Nephron progenitor cell (in vitro differentiated cells): ENCODE measurements at places on chromosomes 13 and 19.
A peak's percentile ranks its signal among the peaks of the same experiment; 100 is the strongest.

DNA sequence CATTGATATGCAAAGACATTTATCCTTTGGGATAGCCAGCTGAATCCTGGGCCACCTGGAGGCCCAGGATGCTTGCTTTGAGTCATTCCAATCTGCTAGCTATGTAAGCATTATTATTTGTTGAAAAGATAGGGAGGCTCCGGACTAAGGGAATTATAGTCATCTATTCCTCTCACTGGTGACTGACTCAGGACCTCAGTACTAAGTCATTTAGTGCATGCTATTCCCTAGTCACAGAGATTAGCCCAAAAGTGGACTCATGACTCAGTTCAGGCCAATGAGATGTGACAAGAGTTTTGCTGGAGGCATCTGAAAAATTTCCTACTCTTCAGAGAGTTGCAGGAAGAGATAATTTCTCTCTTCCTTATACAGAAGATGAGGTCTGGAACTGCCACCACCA, 67.9 kb upstream of the ITM2B start:
- no peak for DNase-seq

DNA sequence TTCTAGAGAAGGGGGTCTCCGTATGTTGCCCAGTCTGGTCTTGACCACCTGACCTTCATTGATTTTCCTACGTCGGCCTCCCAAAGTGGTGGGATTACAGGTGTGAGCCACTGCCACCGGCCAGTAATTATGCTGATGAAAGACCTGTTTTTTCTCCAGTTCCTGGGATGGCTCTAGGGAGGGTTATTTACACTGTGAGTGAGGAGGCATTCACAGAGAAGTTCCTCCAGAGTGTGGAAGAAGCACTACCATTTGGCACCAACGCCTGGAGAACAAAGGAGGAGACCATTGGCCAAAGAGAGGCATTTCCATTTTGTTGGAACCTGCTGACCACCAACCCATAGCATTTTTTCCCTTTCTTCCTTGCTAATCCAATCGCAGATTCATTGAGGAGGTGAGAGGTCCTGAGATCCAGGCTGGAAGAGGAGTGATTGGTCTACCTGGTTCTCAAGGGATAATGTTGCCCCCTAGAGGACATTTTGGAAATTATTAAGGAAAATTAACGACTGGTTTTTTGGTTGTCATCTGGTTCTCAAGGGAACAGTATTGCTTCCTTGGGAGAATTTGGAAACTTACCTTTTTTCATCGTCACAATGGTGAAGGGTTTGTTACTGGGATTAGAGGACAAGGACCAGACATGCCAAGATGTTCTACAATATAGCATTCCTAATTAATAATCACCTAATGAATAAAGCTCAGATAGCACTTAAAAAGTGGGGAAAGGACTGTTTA, 5.5 kb upstream of the SAE1 start:
- no peak for DNase-seq

GRCh38 chr13:111570911-111571310, 250.5 kb downstream of the TEX29 start:
- DNase-seq: no peak

GRCh38 chr13:88840085-88840484, 1168.9 kb downstream of the SLITRK5 start:
- DNase-seq: no peak

GRCh38 chr19:38878575-38879399, 712 bp upstream of the RINL start:
- DNase-seq: no peak

DNA sequence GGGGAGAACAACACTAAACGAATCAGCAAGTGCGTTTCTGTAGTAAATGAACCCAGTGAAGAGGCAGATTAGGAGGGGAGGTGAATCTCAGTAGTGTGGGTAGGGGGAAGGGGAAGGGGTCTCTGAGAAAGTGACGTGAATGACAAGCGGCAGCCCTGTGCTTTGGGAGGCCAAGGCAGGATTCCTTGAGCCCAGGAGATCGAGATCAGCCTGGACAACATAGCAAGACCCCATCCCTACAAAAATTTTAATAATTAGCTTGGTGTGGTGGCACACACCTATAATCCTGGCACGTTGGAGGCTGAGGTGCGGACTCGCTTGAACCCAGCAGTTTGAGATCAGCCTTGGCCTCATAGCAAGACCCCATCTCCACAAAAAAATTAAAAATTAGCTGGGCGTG, 8.1 kb downstream of the PLK5 start:
- DNase-seq: no peak

- peak; percentile 8 for DNase-seq
These were observed 88.4 kb upstream of the ZNF492 start for GRCh38 chr19:22545751-22546150.

DNA sequence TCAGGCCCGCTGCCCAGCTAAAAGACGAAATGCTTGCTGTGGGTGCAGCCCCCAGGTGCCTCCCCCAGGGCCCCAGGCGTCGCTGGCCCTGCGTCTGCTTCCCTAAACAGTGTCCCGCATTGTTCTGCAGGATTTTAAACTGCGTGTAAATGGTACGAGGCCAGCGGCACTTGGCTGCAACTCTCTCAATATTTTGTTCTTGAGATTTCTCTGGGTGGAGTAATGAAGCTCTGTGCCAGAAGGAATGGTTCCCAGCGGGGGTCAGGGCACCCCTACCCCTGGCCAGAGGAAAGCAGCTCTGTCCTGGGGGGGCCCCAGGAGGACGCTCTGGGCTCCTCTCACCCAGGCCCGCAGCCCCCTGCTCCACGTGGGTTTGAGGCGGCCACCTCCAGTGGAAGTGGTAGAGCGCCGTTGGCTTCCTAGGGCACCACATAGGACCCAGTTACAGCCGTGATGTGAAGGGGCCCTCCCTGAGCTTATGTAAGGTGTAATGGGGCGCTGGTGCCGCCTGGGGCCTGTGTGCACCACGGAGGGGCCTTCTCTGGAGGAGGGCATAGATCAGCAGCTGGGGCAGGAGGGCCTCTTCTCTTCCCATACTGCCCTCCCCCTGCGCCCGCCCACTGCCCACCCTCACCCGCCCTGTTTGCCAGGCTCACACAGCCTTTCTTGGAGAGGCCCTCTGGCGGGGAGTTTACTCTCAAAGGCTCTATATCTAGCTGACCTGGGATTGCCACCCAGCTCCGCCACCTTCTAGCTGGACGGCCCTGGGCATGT, 19.8 kb downstream of the PAK4 start:
- DNase-seq: no peak

DNA sequence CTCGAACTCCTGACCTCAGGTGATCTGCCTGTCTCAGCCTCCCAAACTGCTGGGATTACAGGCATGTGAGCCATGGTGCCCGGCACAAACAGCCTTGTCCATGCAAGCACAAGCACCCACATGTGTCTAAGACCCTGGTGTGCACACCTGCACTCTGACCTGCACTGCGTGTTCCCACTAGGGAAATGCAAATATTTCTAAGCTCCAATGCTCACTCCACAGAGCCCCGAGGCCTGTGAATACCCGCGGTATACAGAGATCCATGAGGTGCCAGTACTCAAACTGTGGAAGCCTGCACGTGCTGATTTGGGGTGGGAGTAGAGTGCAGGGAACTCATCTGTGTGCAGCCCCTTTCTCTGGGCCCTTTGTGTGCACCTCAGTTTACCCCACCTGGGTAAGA, 14.7 kb downstream of the GADD45B start:
- DNase-seq: no peak

DNA sequence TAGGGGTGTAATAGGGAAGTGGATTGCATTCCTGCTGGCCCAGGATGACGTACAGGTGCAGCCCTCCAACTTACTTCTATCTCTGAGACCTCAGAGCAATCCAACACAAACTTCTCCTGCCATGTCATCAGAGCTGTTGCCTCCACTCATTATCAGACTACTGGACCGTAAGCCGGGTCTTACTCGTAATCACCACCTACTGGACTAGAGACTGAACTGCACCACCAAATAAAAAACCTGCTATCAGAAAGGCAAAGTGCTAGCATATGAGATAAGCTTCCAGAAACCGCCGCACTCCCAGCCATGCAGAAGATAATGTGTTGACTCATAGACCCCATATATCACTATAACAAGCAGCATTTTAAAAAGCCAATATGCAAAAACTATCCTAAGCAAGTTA, 102.0 kb downstream of the SLITRK1 start:
- peak; percentile 10 for DNase-seq

- no peak for DNase-seq
These were observed 1064.3 kb downstream of the DIAPH3 start for GRCh38 chr13:59099182-59099974.

GRCh38 chr19:19463348-19464117, 51.8 kb downstream of the TSSK6 start:
- no peak for DNase-seq

GRCh38 chr13:91017031-91017668, 330.3 kb upstream of the MIR17HG start:
- DNase-seq: peak; percentile 57

DNA sequence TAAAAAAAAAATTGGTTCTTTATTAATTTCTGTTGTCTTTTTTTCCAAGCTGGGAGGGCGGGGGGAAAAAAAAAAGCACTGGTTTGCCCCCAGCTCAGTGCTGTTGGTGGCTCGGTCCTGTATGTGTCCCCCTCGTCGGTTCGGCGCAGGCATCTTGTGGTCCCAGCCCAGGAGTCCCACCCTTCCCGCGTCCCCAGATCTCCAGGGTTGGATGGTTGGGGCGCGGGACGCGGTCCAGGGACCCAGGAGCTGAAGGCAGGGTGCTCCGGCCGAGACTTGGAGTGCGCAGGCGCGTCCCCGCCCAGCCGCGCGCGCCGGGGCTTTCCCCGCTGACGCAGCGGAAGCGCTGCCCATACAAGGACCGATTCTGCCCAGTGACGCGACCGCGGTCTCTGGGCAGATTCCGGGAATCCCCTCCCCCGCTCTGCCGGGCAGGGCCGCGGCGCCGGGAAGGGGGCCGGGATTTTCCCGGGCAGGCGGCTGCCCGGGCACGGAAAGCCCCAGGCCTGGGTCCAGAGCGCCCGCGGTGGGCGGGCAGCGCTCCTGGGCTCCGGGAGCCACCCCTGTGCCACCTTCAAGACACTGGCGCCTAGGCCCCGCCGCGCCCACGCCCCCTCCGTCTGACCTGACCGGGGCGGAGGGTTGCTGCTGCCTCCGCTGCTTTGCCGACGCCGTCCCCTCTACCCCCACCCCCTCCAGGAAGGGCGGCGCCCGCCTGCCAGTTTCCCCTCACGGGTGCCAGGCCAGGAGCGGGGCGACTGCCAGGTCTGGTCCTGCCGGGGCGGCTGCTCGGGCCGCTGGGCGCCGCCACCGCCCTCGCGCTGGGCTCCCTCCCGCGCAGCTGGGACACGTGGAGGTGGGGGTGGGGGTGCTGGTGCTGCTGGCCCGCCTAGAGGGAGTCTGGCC, 2.3 kb downstream of the JUNB start:
- peak; percentile 92 for DNase-seq

DNA sequence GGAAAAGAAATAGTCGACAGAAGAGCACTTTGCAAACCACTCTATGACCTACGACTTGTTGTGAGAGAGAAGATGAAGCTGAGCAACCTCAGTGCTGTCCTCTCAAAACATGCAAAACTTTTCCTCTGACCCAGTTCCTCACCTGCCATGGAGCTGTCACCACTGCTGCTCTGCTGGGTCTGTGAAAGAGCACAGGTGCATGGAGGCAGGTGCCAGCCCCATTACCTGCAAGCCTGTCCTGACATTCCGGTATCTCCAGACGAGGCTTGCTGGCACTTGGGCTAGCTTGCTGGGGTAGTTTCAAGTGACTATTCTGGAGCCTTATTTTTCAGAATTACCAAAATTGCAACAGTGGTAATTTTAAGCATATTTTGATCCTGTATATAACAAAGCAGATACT, 49.5 kb upstream of the RFXAP start:
- DNase-seq: no peak
